ENCODE measurements at places on chromosomes 13 and 19.

GRCh38 chr19:17889609-17890214 lies 18.0 kb downstream of the SLC5A5 start:
- no peak for DNase-seq

GRCh38 chr13:47480951-47481350 lies 520.1 kb downstream of the SUCLA2 start:
- no peak for DNase-seq

DNA sequence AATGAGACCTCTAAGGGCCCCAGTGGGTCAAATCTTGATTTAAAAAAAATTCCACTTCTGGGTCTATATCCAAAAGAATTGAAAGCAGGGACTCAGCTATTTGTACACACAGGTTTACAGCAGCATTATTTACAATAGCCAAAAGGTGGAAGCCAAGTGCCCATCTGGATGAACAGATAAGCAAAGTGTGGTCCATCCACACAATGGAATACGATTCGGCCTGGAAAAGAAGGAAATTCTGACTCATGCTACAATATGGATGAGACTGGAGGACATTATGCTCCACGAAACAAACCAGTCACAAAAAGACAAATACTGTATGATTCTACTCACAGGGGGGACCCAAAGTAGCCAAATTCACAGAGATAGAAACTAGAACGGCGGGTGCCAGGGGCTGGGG lies 76.7 kb downstream of the CACNA1A start:
- no peak for DNase-seq

DNA sequence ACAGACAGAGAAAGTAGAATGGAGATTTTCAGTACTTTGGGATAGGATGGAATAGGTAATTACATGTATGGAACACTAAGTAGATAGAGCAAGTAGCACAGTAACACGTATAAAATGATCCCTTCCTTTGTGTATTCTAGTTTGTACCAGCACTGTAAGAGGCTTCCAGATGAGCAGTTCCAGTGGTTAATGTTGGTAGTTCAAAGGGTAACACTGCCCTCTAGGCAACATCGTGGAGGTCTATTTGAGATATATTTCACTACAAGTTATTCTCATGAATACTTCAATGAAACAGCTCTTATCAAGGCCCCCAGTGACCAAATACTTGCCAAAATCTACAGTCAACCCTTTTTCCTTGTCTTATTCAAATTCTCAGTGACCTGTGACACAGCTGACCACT lies 13.5 kb upstream of the ZNF563 start:
- DNase-seq, result peak; percentile 63

GRCh38 chr13:27309401-27309958 lies 38.9 kb downstream of the RASL11A start:
- DNase-seq, result no peak

DNA sequence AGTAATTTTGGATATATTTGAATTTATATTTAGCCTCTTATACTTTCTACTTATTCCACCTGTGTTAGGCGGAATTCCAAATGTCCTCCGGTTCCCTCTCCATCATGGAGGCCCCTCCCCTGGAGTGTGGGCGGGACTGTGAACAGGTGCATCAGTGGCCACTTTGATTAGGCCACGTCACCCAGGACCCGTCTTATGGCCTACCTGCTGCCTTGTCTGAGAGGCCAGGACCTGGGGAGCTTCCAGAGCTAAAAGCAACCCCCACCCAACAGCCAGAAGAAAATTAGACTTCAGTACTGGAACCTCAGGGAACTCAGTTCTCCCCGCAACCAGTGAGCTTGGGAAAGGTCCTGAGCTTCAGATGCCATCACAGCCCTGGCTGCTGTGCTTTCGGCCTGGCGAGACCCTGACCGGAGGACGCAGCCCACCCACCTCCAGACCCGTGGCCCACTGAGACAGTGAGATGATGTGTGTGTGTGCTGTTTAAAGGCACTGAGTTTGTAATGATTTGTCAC lies 200.2 kb upstream of the SOX1 start:
- no peak for DNase-seq

GRCh38 chr13:109297628-109298027 lies 488.8 kb downstream of the IRS2 start:
- no peak for DNase-seq

DNA sequence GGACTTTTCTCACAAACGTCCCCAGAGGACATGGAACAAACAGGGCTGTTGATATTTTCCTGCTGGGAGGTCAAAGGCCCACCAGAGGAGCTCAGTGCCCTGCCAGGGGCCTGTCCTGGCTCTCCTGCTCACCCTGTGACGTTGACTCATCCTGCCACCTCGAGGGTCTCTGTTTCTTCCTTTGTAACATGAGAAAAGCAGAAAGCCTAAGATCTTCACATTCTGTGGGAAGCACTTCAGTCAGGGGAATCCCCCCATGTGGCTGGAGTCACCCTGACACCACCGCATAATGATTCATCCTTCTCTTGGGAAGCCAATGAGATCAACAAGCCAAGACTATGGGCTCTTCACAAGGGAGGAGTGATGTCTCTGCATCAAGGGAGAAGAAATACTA lies 147.9 kb downstream of the KATNAL1 start:
- DNase-seq, result no peak

DNA sequence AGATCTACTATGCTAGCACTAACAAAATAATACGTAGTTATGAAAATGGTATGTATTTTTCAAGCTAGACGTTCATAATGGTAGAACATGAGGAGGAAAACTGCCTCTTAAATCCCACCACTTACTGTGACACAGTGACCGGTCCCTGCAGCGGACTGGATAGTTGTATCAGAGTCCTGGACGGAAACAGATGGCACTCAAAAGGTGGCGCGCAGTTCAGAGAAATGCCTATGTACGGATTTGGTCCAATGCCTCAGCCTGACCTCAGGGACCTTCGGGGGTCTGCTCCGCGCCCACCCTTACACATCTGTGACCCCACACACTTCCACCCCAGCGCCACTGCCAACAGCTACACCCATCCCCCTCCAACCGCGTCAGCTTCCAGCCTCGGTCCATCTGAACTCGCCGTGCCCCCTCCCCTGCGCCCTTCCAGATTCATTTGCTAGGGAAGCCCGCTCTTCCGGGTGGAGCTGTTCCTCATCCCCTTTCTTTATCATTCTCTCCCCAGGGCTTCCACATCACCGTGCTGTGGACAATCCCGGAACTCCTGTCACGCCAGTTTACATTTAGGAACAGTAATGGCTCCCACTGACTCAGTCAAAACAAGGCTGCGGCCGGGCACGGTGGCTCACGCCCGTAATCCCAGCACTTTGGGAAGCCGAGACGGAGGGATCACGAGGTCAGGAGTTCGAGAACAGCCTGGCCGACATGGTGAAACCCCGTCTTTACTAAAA lies 792 bp upstream of the LENG8 start:
- DNase-seq, result peak; percentile 46

GRCh38 chr19:29566496-29567054 lies 39.5 kb upstream of the POP4 start:
- DNase-seq, result no peak

DNA sequence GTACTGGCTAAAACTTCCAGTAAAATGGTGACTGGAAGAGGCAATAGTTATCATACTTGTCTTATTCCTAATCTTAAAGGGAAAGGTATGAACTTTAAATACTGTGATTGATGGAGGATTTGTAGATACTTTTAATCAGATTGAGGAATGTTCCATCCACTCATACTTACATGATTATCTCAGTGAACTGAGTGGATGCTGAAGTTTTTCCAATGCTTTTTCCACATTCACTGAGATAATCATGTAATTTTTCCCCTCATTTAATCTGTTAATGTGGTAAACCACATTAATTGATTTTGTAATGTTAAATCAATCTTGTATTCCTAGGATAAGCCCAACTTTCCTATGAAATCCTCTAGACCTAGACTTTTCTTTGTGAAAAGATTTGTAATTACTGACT lies 17.2 kb upstream of the SCEL start:
- no peak for DNase-seq

DNA sequence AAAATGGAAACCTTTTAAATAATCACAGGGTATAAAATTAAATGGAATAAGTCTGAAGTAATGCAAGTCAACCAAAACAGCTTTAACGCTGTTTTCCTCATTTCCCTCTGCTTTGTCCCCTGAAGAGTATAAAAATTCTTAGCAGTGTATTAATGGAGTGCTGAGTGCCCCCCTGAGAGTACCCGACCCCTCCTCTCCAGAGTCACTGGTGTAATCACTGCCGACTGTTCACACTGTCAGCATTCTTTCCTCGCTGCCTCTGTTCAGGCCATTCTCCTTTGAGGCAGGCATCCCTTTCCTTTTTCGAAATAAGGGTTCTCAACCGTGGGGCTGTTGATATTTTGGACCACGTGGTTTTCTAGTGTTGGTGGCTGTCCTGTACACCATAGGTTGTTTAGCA lies 146.9 kb upstream of the SLC10A2 start:
- no peak for DNase-seq

DNA sequence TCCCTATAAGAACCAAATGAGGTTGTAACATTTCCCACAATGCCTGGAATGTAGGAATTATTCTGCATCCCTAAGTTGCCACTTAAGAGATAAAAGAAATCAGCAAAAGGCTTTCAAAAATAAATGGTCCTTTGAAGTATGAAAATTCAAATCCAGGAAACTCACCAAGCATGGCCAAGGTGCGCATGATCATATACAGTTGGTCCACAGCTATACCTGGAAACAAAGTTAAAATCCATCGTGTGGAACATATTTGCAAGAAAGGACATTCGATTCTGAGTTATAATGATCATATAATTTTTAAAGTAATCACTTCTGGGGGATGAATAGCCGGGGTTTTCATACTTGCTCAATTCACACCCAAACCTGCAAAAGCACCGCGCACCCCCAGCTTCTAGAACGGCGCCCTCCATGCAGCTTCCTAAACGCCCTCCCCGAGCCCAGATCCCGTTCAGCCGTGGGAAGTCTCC lies 525 bp downstream of the CARS2 start:
- DNase-seq, result no peak

Data from CD8-positive, alpha-beta T cell (primary cell).